Body of pancreas (tissue), 4 donors: ENCODE measurements at places on chromosomes 5 and 9. TPM values are rescaled to one million over a fixed set of nuclear protein-coding genes. Genes with fewer than 3 reads are reported as not detected.
A peak's percentile ranks its signal among the peaks of the same experiment; 100 is the strongest.

DNA sequence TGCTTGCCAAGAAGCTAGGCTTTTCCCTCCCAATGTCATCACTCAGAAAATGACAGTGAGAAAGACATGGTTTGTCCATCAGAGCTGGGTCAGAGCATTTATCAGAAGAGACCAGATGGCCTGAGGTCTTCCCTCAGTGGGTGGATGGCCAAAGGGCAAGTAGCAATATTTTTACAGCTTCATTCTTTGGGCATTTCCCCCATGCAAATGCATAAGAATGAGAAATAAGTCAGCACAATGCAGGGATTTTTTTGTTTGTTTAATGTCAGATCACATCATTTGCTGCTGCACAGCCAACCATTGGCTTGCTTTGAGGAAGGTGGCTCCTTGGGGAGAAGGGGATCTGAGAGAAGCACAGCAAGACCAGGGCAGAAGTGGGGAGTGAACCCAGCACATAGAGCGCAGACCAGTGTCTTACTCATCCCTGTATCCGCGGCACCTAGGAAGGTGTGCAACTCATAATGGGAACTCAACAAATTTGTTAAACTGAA is 209.6 kb downstream of the SEMA6A start:
- DNase-seq, result no peak

- peak; percentile 27 for DNase-seq
Measured at GRCh38 chr9:35070823-35071813, 1.3 kb downstream of the VCP start.

GRCh38 chr5:31194468-31194813 is 955 bp downstream of the CDH6 start:
- no peak for DNase-seq

- no peak for DNase-seq
Measured at GRCh38 chr5:65047225-65047624, 278.5 kb downstream of the CWC27 start.

The FREM1 gene
- 9.1 TPM for total RNA-seq

The TMEM167A gene
- 24.9 TPM for total RNA-seq

The PCDHGA4 gene
- 6.7 TPM for total RNA-seq

The PTGS1 gene
- total RNA-seq, result 3.0 TPM

The FBP2 gene
- total RNA-seq, result 3.1 TPM

- no peak for DNase-seq
Measured at GRCh38 chr5:154923441-154924430, 14.3 kb downstream of the GEMIN5 start.

- no peak for DNase-seq
Measured at GRCh38 chr5:135600971-135601381, 22.2 kb upstream of the CXCL14 start.

The TAF1L gene
- not detected for total RNA-seq

DNA sequence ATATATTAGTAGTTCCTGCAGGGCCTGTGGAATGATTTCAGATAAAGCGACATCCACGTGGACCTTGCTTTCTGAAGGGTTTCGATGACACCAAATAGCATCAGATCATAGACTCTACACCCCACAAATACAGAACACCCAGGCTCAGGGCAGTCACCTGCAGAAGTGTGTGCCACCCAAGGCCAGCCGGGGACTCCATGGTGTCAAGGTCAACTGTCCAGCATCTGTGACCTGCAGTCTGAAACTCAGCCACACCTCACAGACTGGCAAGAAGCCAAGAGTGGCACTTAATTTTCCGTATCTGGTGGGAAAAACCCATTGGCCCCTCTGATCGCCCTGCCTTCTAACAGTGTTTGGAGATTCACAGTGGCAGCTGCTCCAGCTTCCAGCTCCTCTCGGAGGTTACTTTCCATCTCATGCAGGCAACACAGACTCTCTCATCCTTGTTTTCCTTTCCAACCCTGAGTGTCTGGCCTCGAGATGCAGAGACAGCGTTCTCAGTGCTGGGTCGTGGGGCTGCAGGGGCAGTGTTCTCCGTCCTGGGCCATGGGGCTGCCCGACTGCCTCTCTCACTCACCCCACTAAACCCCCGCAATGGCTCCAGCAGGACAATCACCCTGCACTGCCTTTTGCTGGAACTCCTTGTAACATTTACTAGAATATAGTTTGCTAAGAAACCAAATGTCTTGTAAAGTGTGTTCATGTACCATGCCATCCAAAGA is 221.9 kb downstream of the IRX2 start:
- no peak for DNase-seq

GRCh38 chr5:109533751-109534272 is 124.0 kb upstream of the PJA2 start:
- no peak for DNase-seq

DNA sequence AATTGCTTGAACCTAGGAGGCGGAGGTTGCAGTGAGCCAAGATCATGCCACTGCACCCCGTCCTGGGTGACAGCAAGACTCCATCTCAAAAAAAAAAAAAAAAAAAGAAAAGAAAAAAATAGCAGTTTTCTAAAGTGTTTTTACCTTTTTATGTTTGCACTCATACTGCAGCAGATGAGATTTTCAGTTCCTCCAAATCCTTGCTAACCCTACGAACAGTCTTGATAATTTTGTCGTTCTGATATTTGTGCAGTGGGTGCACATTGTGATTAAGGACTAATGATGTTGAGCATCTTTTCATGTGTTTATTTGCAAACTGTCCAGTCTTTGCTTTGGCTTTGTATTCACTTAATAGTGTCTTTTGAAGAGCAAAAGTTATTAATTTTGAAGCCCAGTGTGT is 42.9 kb downstream of the ZCCHC7 start:
- DNase-seq, result no peak

GRCh38 chr9:101509572-101509971 is 24.1 kb upstream of the RNF20 start:
- no peak for DNase-seq
